Fibroblast of skin of right quadriceps (primary cell): ENCODE measurements at places on chromosomes 5 and 9.

GRCh38 chr9:124771021-124771866, at the start of gene NR6A1:
NR6A1 (minus strand) TSS chr9:124771311.
- DNase-seq = peak; percentile 95

- DNase-seq = no peak
Measured at GRCh38 chr5:66655395-66656324, 59.5 kb downstream of the MAST4 start.

DNA sequence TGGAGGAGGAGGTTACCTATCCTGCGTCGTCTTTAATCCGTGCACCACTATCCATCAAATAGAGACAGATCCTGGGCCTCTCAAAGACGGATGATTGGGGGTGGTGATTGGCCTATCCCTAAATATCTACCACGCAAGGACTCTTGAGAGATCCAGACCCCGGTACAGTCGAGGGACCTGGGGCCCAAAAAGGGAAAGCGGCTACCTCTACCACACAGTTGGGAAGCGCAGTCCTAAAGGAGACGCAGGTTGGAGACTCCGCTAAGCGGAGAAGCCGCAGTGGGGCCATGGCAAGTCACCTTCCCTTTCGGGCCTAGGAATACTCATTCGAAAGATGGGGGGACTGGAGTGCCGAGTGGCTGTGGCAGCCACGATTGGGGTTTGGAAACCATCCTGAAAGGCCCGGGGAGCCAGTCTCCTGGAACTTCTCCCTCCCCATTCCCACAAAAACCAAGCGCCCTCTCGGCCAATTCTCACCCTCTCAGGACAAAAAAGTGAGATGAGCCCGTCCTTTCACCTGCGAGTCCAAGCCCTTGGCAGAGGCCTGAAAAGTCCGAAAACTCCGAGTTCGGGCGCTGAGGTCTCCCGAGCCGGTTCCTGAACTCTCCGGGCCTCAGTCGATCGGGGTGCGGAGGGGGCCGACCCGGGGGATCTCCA, 499 bp upstream of the FOXE1 start:
- no peak for DNase-seq

- no peak for DNase-seq
Measured at GRCh38 chr9:108836319-108836718, 19.5 kb downstream of the ACTL7B start.

DNA sequence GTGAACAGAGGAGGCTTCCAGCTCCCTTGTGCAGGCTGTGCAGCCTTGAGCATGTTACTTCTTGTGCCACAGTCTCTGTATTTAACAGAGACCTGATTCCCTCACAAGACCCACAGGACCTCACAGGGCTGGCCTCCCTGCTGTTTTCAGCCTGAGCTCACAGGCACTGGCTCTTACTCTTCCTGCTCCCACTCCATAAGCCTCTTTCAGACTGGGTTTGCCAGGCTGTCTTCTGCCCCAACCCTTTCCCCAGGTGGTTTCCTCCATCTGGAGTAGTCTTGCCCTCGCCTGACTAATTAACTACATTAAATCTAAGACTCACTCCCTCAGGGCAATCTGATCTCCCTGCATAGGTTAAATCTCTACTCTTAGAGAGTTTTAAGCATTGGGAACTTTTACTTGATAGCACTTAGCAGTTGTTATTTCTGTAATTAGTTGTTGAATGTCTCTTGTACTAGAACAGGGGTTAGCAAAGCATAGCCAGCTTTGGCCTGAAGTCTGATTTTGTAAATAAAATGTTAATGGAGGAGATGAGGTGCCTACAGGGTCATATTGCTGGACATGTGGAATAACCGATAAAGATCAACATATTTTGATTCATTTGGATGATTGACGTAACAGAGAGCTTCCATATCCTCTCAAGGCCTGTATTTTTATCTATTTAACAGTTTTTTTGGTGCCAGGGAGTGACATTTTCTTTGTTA, 28.6 kb upstream of the SPATA31E1 start:
- DNase-seq = no peak

- peak; percentile 77 for DNase-seq
Measured at GRCh38 chr9:94086486-94087345, 2.5 kb downstream of the PTPDC1 start.

GRCh38 chr5:10124287-10124686, 125.4 kb downstream of the ATPSCKMT start:
- no peak for DNase-seq

DNA sequence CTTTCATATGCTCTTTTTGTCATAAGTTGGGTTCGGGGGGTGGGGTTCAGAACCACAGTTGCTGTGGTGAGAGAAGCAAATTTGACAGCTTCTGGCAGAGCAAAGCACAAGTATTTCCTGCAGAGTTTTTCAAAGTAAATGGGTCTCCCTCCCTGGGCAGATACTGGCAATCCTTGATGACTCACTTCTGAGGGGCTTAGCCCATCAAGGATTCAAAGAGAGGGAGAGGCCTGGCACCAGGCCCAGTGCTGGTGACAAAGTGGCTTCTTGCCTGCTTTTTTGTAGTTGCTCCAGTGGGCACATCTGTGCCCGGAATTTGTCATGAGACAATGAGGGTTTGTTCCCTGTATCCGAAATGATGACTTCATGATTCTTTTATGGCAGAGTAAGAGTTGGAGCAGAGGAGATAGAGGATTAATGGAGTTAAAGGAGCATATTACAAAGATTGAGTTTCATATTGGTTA, 46.6 kb upstream of the TNC start:
- DNase-seq = peak; percentile 82

GRCh38 chr9:114662081-114662989, 4.7 kb upstream of the TEX53 start:
- peak; percentile 39 for DNase-seq

DNA sequence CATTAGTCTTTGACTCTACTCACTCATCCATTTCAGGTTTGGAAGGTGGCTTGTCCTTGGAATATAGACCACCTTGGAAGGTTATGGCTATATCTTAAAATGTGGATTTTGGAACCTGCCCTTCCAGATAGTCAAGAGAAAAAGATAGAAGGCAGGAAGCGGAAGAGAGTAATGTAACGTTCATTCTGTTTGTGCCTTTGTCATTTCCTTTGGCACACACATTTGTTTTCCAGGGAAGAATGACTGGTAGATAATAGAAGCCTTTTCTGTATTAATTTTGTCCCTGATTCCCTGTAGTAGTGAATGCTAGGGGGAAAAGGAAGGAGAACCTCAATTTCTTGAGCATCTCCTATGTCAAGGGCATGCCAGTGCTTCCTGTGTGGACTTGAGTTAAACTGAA, 54.7 kb downstream of the PPIC start:
- DNase-seq = no peak

GRCh38 chr5:14400085-14400484, 181.5 kb upstream of the OTULINL start:
- peak; percentile 94 for DNase-seq

DNA sequence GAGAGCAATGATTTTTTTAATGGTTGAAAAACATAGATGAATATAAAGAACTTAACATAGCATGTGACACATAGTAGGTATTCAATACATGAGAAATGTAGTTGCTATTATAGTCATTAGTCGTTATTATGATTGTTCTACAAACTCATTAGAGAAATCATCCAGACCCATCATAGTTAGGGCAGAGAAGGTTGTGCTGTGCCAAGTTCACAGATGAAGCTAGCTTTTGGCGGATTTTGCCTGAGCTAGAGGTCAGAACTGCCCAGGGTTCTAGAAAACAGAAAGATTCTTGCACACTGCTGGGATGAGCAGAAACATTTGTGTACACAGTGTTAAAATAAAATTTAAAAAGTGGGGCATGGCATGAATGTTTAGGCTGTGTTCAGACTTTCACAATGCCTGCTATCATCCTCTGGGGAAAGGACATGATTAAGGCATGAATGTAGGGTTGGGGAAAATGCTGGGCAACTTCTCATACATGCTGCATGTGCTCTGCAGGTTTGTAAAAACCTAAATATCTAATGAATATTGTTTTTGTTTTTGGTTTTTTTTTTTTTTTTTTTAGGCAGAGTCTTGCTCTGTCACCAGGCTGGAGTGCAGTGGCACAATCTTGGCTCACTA, 33.3 kb upstream of the RAD23B start:
- DNase-seq = no peak

- DNase-seq = peak; percentile 80
Measured at GRCh38 chr9:112789473-112789872, 38.9 kb downstream of the SNX30 start.

DNA sequence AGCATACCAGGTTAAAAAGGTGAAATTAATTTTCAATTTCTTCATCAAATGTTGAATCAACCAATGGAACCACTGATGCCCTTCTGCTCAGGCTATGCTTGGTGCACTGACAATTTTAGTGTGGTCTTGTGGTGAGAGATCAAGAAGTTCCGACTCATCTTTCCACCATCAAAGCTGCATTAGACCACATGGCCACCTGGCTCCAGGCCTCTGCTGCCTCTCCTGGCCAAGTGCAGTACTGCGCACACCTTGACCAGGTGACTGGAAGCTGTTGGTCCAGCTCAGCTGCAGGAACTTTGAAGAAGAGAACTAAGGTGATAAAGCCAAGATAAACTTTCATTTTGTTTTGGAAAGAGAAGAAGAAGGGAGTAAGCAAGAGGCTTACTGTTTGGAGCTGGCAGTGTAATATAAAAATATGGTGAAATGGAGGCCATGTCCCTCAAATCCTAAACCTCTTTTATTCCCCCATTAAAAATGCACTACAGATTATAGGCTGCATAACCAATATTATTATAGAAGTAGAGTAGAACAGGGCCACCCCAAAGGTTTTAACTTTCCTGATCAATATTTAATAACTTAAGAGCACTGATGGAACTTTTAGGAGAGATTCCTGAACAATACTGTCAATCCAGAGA, 315.5 kb upstream of the C9orf72 start:
- DNase-seq = no peak

DNA sequence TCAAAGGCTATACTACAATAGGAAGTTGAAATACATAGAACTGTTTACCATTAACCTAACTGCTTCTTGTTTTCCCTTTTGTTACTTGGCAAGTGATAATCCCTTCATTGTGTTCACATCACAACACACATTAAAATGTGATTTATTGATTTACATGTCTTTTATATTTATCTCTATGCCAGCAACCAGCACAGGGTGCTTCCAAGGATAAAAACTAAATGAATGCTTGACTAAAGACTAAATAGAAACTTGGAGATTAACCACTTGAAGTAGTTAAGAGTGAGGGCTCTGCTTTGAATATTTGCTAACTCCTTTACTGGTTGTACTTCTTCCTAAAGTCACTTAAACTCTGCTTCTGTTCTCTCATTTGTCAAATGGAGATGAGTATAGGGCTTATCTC, 1730.6 kb downstream of the EFNA5 start:
- DNase-seq = no peak

- DNase-seq = peak; percentile 88
Measured at GRCh38 chr9:106916466-106917235, 53.7 kb downstream of the ZNF462 start.

DNA sequence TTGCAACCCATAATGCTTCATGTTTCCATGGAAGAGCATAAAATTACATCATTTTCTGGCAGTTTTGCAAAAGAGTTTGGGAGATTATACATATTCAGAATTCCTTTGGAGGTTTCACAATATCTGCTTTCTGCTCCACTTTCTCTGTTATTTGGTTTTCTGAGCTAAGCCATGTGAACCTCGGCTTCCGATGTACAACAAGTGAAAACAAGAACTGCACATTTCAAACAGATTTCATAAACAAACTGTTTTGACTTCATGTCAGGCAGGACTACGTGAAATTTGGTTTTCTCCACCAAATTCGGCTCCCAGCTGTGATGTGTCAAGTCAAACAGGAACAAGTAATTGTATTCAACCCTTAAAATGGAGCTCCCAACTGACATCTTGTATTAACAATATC, 609.8 kb downstream of the IRX1 start:
- peak; percentile 54 for DNase-seq

DNA sequence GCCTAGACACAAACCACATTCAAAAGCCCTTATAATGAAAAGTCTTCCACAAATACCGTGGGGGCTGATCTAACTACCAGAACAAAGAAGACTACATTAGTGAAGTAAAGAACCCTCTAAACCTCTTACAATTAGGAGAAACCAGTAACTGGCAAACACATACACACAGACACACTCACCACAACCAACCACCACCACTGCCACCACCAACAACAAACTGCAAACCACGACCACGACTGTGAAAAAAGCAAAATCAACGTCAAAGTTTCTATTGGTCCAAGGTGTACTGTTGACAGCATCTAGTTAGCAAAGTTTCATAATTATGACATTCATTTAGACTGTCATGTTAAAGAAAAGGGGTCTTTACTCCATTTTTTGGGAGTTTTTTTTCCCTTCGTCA, 2.7 kb downstream of the CDO1 start:
- DNase-seq = no peak

DNA sequence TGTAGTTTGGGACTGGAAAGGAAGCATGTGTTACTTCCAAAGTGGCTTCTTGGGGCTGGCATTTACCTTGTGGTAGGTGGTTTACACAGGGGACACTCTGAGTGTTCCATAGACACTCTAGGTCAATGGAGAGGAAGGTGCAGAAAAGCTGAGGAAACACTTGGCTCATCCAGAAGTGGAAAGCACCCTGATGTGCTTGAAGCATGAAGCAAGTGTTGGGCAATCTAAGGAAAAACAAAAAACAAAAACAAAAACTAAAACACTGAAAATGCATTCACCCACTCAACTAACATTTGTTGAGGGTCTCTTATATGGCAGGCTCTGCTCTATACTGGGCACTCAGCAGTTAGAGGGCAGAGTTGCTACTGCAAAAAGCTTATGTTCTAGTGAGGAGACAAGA, 2.9 kb upstream of the ERAP2 start:
- no peak for DNase-seq

- DNase-seq = no peak
Measured at GRCh38 chr5:78538240-78538850, 110.2 kb downstream of the LHFPL2 start.

DNA sequence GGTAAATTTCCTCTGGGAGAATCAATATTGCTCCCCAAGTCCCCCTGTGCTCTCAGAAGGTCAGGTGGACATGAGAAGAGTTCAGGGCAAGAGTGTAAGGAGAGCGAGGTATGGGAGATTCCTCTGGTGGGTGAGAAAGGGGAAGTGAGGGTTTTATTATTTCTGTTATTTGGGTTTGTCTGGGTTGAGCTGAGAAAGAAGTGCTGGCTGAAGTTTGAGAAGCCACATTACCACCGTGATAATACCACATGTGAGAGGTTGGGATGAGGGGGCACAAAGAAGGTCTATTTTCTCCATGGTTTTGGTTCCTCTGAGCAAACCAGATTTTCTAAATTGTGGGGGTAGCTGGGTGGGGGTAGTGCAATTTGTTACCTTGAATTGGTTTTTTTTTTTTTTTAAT, 350.4 kb downstream of the OSTF1 start:
- DNase-seq = no peak

- DNase-seq = no peak
Measured at GRCh38 chr9:68672215-68672614, 32.8 kb upstream of the PIP5K1B start.

DNA sequence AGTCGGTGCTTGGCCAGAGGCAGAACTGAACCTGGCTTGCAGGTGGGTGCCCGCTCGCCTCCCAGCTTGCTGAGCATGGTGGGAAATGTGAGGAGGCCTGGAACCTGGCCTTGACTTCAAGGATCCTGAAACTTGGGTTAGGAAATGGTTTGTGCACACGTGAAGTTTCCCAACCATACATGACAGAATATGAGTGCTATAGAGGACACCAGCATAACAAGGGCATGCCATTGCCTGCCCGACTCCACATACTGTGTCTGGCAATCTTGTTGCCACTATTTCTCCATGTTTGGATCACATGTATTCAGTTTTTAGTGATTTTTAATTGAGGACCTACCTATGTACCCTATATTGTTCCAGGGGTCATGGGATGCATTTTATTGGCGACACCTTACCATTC, 177.6 kb upstream of the ANKRD55 start:
- DNase-seq = no peak
